Activated CD8-positive, alpha-beta memory T cell treated with anti-CD3 and anti-CD28 coated beads for 4 hours (primary cell): ENCODE measurements at places on chromosomes 6 and 20.

DNA sequence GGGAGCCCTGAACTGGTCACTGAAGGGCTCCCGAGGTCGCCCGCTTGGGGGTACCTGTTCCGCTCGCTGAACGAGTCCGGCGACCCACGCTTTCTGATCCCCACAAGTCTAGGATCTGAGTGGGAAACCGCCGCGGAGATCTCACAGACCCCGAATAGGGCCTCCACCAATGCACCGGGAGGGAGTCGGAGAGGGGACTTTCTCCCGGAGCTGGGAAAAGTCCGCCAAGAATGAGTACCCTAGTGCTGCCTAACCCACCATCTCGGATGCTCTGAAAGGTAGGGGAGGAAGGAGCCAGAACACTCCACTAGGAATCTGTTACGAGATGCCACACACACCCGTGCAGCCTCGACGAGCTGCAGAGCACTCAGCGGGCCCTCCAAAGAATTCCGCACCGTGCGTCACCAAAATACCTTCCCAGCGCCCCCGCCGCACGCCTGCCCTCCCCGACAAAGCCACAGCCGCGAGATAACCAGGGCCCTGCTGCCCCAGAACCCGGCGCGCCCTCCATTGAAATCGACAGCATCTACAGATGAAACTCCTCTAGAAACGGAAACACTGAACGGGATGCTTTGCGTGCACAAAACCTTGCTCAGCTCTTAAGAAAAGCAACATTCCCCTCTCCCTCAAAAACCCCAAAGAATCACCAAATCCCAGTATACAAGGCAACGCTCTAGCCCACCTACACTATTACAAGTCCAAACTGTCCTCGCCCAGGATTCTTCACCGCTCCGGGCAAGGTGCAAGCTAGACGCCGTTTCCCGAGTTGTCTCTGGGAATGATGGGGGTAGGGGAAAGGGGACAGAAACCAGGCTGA, 686 bp downstream of the COL12A1 start:
- no peak for DNase-seq

DNA sequence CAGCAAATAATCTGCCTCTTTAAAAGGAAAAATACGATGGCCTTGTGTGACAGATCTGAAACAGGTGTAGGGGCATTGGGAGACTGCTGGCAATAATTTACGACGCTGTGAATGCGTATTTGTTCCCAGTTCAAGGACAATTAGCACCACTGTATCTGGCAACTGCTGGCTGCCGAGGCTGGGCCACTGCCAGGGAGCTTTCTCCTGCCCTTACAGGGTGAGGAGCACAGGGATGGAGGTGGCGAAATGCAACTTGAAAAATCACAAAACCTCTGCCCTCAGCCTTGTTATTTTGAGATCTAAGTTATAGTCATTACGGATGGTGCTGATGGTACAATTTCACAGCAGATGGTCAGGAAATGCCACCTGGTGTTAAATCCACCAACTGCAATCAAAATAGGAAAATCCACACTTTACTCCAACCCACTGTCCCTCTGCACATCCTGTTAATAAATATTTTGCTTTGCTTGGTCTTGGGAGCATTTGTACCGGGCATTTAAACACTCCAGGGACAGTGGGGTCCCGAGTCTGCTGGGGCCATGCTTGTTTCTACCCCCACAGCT, 6.4 kb downstream of the MYLK4 start:
- DNase-seq = no peak

GRCh38 chr6:33420491-33421343, 852 bp downstream of the SYNGAP1 start:
- no peak for DNase-seq

DNA sequence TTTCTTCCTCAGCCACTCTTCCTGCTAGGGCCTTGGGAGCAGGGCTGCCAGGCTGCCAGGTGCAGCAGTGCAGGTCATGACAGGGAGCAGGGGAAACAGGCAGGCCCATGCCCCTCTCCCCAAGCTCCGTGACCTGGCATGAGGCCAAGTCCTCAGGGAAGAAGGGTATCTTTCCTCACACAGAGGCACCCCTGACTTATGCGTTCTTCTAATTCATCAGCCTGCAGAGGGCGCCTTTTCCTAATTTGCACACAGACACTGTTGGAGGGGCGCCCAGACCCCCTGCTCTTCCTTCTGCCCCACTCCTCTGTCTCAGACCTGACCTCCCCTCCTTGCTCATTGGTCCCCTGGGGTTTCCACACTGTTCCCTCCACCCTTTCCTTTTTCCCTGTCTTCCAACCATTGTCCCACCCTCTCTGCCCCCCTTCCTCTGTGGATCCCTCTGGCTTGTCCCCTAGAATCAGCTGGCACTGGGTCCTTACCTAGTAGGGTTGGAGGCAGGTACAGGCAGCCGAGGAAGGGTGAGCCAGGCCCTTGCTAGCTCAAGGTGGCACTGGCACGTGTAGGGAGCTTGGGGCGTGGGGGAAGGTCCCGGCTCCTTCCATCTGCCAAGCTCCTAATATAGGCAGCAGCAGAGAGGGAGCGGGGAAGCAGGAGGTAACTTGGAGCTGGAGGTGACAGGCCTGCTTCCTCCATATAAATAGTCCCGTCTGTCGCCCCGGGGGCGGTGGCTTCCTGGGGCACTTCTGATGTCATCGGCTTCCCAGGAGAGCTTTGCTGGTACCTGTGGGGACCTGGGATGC, 154.9 kb upstream of the MLN start:
- no peak for DNase-seq

- no peak for DNase-seq
Observed at GRCh38 chr6:1786455-1787453, 177.0 kb downstream of the FOXC1 start.

DNA sequence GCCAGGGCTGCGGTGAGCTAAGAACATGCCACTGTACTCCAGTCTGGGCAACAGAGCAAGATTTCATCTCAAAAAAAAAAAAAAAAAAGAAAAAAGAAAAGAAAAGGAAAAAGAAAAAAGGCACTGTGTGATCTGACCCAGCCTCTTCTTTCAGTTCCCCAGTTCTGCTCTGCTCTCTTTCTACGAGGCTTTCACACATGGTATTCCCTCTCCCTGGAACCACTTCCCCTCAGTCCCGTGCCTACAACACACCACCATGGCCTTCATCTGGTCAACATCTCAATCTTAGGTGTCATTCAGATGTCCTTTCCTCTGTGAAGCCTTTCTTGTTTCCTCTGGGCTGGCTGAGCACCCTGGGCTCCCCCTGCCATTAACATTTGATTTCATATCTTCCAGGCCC, 2.3 kb upstream of the DSN1 start:
- no peak for DNase-seq

- DNase-seq = no peak
Observed at GRCh38 chr6:134103006-134103405, 50.6 kb upstream of the SLC2A12 start.

- DNase-seq = no peak
Observed at GRCh38 chr6:151757506-151757955, 50.0 kb upstream of the ESR1 start.

- no peak for DNase-seq
Observed at GRCh38 chr6:164929408-164929977, 379.9 kb downstream of the C6orf118 start.

DNA sequence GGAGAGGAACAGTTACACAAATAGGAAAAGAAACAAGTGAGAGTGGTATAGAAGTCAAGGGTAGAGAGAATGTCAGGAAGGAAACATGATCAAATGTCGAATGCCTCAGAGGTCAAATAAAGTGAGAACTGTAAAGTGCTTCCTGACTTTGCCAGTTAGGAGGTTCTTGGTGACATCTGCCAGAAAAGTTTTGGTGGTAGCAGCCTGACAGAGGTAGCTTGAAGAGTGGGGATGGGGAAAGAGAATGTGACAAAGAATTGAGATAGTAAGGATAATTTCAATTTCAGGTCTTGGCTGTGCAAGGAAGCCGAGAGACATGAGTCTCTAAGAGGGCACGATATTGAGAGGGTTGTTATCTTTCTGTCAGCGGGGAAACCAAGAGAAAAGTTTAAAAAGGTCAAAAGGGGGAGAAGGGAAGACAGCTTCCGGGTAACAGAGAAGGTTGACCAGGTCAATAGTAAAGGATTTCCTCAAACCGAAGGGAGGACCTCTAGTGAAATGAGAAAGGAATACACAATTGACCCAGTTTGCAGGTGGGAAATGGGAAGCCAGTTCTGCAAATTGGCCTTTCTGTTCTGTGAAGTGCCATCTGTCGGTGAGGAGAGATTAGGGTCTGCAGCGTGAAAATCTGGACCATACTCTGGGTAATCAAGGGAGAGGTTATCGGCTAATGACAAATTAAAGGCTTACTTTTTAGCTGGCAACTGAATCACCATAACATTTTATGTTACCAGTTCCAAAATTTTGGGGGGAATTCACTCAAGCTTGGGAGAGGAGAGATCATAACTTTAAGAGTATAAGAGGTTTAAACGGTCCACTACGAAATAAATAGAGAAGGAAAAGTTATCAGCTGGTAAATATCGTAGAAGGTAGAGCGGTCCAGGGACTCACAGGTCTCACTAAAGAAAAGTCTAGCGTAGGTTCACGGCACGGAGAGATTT, 973 bp upstream of the BRD2 start:
- DNase-seq = no peak

GRCh38 chr6:31870385-31870921, 7.8 kb upstream of the NEU1 start:
- DNase-seq = no peak

DNA sequence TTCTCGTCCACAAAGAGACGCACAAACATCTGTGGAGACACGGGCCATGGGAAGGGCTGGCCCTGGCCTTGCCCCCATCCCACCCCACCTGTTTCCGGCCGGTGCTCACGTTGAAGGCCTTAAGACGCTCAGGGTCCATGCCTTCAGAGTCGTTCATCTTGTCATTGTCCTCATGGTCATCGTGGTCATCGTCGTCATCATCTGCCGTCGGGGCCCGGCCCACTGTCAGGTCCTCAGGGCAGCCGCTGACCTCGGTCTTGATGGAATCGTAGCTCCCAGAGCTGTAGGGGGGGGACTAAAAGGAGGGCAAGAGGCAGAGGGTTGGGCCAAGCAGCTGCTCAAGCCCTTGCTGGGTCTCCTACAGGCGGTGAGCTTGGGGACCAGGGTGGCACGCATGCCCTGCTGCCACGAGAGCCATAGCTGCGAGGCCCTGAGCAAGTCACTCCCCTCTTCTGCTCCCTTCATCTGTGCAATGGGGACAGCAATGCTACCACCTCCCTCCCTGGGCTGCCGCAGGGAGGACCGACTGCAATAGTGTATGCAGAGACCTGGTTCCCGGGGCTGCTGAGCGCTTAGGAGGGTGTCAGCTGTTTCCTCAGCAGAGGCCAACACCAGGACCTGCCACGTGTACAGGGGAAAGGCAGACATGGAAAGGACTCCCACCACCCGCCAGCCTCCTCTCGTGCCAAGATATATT, 95.5 kb downstream of the ASXL1 start:
- DNase-seq = no peak

- no peak for DNase-seq
Observed at GRCh38 chr6:44166591-44167184, 8.1 kb downstream of the CAPN11 start.

GRCh38 chr6:43986177-43986825, 141.0 kb downstream of the MRPL14 start:
- DNase-seq = no peak

- no peak for DNase-seq
Observed at GRCh38 chr6:98514073-98514720, 320.2 kb upstream of the POU3F2 start.

DNA sequence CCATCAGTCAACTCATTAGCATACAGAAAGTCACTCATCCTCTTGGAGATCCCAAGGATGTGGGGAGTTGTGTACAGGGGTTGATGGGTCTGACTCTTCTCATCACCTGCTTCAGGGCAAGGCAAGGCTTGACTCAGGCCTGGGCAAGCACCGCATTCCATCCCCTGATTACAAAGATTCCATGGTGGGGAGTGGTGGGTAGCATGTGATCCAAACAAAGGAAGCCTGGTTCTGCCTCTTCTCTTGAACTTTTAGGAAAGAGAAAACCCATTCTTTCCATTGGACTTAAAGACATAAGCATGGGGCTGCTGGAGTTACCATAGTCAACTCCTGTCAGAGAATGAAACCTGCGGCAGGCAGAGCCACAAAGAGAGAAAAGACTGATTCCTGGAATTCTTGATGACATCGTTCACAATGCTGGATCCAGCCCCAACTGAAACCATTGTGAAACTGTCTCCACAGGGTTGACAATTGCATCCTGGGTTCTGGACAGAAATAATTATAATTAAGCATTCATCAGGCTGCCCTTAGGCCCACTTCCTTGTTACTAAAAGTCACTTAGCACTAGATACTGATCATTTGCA, 235.8 kb upstream of the KCNG1 start:
- DNase-seq = no peak

DNA sequence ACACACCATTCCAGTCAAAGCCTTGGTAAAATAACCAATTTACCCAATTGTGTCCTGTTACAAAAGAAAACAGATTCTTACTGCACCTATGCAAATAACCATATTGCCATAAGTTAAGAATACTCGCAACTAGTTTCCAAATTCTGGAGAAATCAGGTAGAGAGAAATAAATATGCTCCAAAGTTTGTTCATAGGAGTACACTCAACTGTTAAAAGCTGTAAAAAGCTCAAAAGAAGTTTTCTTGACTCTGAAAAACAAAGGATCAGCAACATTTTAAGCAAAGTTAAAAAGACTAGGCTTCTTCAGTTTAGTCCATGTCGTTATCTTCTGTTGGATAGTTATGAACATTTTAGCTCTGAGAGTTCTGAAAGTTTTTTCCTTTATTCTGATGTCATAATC, 48.0 kb downstream of the CEP85L start:
- no peak for DNase-seq

DNA sequence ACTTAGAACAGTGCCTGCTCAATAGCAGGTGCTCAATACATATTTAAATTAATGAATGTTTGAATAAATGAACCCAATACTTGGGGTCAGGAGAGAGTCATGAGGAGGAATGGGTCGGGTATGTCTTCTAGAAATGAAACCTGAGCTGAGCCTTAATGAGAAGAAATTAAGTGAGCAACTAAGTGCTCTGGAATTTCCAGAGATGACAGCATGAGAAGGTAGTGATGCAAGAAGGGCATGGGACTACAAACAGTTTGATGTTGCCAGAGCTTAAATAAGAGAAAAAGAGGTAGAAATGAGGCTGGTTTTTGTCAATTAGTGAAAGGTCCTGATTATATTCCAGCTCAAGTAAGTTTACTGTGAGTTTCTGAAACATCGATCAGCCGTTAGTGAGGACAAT, 82.9 kb downstream of the PDE10A start:
- no peak for DNase-seq

- no peak for DNase-seq
Observed at GRCh38 chr20:10978713-10979112, 304.9 kb upstream of the JAG1 start.

- no peak for DNase-seq
Observed at GRCh38 chr6:4139272-4139671, 3.9 kb upstream of the ECI2 start.

GRCh38 chr6:137964876-137965275, 97.8 kb downstream of the TNFAIP3 start:
- DNase-seq = no peak

DNA sequence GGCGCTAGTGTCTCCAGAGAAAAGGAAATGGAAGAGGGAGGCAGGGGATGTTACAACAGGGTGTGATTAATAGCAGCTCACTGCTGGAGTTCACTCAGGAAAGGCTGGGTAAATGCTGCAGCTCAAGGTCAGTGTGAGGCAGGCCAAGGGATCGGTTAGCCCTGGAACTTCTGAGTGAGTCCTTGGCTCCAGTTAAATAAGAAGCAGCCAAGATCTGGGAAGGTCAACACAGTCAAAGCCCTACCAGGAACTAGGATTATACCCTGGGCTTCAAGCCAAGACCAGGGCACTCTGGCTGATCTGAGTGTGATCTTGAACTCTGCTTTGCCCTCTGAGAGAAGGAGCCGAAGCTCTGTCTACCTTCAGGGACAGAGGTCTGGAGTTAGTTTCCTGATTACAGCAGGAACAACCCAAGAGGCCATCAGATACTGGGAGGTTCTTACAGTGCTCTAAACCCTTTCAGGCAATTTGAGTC, 44.3 kb downstream of the TPD52L1 start:
- DNase-seq = no peak

- no peak for DNase-seq
Observed at GRCh38 chr20:38635721-38636288, 34.2 kb downstream of the ARHGAP40 start.
